ENCODE measurements at places on chromosomes 5 and 9. TPM values are rescaled to one million over a fixed set of nuclear protein-coding genes. Genes with fewer than 3 reads are reported as not detected.

MTX3 gene
- 11.1 TPM for polyA plus RNA-seq

CCNO gene
- polyA plus RNA-seq = 0.94 TPM

GNA14 gene
- not detected for polyA plus RNA-seq

- no peaks in the 10 kb centered on the region for H3K4me1 ChIP-seq
- DNase-seq = no peak
- no peak overlapping the region for H3K27ac ChIP-seq
- no peak overlapping the region for H3K4me3 ChIP-seq
Measured at GRCh38 chr9:130368631-130369103, 76.1 kb upstream of the ASS1 start.

DNA sequence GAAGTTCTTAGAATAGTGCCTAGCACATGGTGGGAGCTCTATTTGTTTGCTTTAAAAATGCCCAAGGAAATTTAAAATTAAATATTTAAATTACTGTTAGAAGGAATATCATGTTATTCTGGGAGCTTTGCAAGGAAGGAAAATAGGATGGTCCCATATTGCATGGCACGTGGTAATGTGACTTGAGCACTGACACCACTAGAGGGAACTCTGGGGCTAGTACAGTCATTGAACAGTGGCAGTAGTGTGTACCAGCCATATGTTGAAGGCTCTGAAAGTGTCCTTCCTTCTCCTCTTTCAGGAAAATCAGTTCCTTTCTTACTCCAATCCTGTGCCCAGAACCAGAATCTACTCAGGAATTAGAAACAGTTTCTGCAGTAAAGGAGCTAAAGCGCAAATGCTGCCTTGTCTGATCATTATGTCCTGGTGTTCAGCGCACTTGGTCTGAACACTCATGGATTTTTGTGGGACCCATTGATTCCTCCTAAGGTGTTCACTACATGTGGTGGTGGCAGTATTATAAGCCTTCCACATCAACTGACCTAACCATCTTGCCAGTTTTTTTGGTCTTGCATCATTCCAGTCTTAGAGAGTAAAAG, 54.1 kb downstream of the GDA start:
- H3K4me3 ChIP-seq = no peak overlapping the region
- no peaks in the 10 kb centered on the region for H3K4me1 ChIP-seq
- no peak for DNase-seq

DNA sequence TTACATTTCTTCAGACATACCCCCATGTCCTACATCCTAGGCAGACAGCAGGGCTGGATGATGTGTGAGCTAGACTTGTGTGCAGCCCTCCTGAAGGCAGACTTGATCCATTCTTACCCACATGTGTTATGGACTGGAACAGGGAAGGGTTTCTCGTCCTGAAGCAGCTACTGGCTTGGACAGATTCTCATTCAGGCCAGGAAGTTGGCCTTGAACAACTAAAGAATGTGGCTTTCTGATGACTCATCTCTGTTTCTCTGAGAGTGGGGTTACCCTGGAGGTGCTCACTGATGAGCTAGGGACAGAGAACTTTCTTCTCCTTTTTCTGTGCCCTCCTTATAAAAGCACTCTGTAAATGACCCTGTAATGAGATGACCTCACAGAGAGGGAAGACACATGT, 246.5 kb downstream of the PCSK5 start:
- no peak overlapping the region for H3K27ac ChIP-seq
- no peaks in the 10 kb centered on the region for H3K27me3 ChIP-seq
- no peaks in the 10 kb centered on the region for H3K36me3 ChIP-seq
- peaks cover 6% of the 10 kb centered on the region for H3K4me1 ChIP-seq

DNA sequence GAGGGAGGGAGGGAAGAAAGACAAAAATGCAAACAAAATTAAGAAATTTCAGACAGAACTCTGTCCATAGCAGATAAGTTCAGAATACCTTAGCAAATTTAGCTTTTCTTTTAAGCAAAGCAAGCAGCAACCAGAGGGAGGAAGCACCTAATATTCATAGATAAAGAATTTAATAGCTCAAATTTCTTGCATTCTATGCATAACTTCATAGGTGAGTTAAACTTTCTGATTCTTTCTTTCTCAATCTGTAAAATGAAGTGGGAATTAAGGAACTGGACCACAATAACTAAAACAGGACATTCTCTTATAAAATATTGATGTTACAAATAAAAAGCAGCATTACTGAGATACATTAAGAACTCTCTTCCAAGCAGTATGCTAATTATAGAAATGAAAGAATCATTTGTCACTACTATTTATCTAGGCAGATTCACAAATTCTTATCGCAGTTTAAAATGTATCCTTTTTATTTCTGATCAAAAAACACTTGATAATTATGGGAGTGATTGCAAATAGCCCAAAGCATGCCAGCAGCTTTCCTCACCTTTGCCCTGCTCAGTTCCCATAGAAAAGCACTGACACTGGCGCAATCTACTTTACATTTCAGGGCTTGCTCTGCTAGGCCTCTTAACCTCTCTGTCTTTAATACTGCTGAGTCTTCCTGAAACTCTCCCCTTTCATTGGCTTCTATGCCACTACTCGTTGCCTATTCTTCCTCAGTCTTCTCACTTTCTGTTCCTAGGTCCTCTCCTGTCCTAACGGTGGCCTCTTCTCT, 341.8 kb downstream of the PIK3R1 start:
- no peaks in the 10 kb centered on the region for H3K27me3 ChIP-seq
- DNase-seq = no peak
- no peaks in the 10 kb centered on the region for H3K36me3 ChIP-seq
- no peak overlapping the region for H3K4me3 ChIP-seq
- H3K27ac ChIP-seq = no peak overlapping the region
- H3K4me1 ChIP-seq = peaks cover 10% of the 10 kb centered on the region

DNA sequence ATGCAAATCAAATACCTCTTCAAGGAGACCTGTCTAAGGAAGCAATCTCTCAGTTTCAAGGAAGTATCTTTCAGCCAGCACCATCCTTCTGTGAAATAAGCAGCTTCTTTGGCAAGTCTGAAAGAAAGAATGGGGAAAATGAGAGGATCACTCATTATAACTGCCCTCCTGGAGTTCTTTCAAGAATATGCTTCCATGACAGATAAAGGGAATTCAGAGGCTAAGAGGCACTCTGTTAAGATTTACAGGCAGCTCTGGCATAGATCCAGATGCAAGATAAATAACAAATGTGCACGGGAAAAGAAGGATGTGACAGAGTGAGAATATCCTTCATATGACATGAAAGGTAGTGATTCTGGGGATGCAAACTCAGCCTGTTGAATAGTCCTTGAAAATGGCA, 348.2 kb upstream of the CCNG1 start:
- H3K4me1 ChIP-seq = no peaks in the 10 kb centered on the region
- no peak for DNase-seq
- H3K27me3 ChIP-seq = no peaks in the 10 kb centered on the region
- no peak overlapping the region for H3K4me3 ChIP-seq
- H3K27ac ChIP-seq = no peak overlapping the region
